ENCODE measurements at places on chromosomes 16 and 17.

- no peak for DNase-seq
These were observed 377 bp downstream of the SLC13A5 start for GRCh38 chr17:6712854-6713129.

DNA sequence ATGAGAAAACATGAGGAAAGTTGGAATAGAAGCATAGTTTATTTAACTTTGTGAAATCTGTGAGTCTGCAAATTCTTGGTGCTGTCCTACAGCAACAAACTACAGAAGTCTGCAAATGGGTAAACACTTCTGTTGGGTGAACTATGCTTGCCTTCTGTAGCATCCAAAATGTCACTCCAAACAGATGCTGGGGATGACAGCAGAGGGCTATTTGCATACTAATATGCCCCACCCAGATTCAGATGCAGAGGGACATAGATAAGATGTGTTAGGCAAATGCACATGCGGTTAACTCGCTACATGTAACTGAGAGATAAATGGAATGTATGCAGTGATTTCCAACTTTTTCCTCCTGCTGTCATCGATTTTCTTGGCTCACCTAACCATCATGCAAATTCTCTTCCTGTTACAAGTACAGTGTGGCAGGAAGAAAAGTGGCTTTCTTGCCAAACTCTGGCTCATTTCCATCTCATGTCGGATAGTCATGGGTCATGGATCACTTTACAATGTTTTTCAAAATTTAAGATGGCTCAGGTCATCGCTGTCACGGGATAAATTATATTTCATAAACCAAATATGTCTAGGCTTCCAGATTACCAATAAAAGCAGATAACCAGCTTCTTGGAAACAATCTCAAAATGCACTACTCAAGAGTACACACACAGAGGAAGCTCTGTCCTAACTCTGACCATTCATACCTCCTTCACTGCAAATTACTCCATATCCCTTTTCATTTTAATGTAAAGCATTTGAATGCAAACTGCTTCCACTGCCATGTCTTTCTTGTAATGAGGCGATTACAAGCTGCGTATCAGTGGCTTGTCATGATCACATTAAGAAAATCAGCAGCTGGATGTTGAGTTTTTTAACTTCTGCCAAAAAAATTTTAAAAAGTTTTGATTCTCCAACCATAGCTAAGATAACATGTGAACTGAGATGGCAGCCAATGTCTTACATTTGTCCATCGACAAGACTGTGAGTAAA lies 47.7 kb downstream of the ADAMTS18 start:
- DNase-seq, result no peak

- no peak for DNase-seq
These were observed 131.7 kb upstream of the HSBP1 start for GRCh38 chr16:83676086-83676485.

GRCh38 chr16:64900517-64900916 lies 221.3 kb downstream of the CDH11 start:
- DNase-seq, result no peak

GRCh38 chr17:64783556-64784352 lies 121.6 kb upstream of the SMURF2 start:
- no peak for DNase-seq

GRCh38 chr16:86987746-86988670 lies 329.2 kb downstream of the C16orf95 start:
- DNase-seq, result no peak

Data from T1000 (cell line).